ENCODE measurements at places on chromosomes 4 and X.

DNA sequence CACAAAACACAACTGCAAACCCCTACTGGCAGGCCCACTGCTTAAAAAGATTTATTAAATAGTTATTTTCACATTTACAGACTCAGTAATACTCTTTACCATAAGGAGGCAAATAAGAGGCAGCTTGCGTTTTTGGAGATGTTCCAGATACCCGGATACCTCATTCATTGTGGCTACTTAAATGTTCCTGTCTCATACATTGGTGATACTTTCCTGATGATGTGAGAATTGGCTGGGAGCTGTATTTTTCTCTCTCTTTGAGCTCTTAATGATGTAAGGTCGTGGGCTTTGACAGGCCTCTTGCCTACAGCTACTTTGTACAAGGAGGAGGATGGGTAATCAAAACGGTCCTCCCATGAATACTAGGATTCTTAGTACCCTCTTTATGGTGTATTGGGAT lies 101.5 kb downstream of the AKAP4 start:
- no peak for DNase-seq

- DNase-seq, result no peak
These were observed 82.2 kb downstream of the STOX2 start for GRCh38 chr4:183986971-183987946.

DNA sequence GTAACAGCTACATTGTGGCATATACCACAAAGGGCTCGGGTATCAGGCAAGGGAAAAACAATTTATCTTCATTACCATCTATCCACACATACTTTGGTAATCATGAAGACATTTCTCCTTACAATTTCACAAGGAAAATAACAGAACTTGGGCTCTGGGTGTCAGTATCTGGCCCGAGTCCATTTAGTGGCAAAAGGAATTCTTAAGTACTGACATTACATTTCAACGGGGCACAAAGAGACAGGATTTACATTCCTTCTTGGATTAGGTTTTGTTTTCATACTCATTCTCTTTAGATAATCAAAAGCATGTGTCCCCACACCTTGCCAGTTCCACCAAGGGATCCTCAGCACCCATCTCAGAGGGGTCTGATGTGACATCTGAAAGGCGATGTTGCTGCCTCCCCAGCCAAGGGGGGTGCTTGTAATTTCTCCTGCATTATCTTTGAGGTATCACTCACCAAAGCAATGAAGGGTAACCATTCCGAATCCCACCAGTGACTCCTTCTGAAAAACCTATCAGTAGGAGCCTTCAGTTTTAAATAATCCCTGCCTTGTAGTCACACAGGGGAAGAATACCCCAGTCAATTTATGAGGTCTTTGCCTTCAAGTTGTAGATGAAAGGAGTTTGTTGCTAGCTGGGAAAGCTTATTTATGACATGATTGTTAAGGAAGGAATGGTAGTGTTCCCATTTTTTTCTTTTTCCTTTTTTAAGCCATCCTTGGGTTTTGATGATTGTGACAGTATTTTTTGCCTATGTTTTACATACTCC lies 118.6 kb downstream of the PALLD start:
- no peak for DNase-seq

GRCh38 chr4:116438981-116439729 lies 646.2 kb downstream of the TRAM1L1 start:
- no peak for DNase-seq

GRCh38 chr4:73447671-73448070 lies 11.7 kb downstream of the AFP start:
- no peak for DNase-seq

GRCh38 chr4:110967936-110968335 lies 345.1 kb upstream of the PITX2 start:
- no peak for DNase-seq

- DNase-seq, result no peak
These were observed 105.8 kb upstream of the NWD2 start for GRCh38 chr4:37138789-37139188.

DNA sequence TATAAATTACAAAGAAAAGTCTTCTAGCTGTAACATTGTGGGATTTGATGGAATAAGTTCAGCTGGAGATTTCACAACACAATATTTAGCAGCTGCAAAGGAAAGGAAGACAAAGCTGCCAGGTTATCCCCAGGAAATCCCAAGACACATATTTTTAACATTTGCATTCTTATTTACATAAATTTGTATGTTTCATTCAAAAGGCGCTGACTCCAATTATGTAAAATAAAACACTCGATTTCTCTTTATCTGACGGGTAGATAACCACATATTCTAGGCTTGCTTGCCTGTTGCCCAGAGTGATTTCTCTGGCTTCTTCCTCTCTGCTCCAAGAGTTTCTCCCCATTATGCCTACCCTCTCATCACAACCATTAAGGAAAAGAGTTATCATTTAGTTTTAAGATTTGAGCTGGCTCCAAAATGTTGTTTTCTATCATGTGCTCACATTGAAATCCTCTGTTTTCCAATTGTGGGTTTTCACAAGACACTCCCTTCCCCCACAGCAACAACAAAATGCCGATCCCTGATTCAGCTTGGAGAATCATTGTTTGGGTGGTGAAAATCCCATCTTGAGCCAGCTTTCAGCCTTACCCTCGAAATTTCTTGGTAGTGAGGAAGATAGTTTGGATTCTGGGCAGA lies 128.2 kb upstream of the RASGEF1B start:
- DNase-seq, result no peak

- no peak for DNase-seq
These were observed 70.8 kb downstream of the RWDD4 start for GRCh38 chr4:183588169-183588675.

DNA sequence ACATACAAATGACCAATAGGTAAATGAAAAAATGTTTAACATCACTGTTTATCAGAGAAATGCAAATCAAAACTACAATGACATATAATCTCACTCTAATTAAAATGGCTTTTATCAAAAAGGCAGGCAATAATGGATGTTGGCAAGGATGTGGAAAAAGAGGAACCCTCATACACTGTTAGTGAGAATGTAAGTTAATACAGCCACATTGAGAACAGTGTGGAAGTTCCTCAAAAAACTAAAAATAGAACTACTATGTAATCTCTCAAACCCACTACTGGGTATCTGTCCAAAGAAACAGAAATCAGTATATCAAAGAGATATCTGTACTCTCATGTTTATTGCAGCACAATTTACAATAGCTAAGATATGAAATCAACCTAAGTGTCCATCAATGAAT lies 165.9 kb upstream of the HHIP start:
- DNase-seq, result no peak

DNA sequence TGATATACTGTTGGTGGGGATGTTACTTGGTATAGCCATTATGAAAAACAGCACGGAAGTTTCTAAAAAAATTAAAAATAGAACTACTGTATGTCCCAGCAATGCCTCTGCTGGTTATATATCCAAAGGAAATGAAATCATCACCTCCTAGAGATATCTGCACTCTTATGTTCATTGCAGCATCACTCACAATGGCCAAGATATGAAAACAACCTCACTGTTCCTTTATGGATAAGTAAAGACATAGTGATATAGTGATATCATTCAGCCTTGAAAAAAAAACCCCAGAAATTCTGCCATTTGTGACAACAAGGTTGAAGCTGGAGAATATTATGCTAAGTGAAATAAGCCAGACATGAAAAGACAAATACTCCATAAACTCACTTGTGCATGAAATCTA lies 543.8 kb upstream of the SLIT2 start:
- no peak for DNase-seq

DNA sequence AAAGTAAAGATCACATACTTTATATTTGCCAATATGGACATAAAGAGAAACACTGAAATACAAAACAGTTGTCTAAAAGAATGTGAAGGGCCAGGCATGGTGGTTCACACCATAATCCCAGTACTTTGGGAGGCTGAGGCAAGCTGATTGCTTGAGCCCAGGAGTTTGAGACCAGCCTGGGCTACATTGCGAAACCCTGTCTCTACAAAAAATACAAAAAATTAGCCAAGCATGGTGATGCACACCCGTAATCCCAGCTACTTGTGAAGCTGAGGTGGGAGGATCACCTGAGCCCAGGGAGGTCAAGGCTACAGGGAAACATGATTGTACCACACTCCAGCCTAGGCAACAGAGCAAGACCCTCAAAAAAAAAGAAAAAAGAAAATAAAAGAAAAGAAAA lies 11.8 kb downstream of the RBM47 start:
- DNase-seq, result no peak

DNA sequence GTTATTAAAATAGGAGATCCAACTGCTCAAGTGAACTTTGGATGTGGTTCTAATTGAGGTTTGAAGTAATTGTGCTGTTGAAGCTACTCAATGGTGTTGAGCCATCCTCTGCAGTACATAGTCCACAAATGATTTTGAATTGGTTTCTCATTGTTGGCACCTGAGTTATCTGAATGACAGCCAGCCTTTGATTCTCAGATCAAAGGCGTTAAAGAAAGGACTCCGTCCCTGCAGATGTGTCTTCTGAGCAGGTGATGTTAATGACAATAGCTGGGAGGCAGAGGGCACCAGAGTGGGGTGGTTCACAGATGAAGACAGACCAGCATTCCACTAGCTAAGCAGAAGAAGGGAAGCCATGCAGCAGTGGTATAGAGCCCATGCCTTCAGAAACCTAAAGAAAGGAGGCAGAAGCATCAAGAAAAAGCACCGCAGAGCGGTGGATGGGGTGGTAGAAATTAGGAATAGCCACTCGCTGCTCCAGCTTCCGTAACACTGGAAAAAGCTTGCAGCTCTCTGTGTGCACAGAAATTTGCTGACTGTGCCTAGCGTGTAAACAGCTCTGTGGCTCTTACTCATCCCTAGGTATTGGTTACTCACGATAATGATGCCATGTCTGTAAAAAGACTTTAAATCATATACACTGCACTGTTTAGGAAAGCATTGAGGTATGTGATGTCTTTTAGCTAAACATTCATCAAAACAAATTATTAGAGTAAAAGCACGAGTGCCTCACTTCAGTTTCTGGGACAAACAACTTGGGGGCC lies 79.2 kb upstream of the CLCN4 start:
- DNase-seq, result no peak

- no peak for DNase-seq
These were observed 47.8 kb downstream of the RHOH start for GRCh38 chr4:40244606-40245005.
